H9 (cell line): ENCODE measurements at places on chromosomes 16 and 17. TPM values are rescaled to one million over a fixed set of nuclear protein-coding genes. Genes with fewer than 3 reads are reported as not detected.

Gene CD300E
- total RNA-seq, result not detected in 2 replicates

DNA sequence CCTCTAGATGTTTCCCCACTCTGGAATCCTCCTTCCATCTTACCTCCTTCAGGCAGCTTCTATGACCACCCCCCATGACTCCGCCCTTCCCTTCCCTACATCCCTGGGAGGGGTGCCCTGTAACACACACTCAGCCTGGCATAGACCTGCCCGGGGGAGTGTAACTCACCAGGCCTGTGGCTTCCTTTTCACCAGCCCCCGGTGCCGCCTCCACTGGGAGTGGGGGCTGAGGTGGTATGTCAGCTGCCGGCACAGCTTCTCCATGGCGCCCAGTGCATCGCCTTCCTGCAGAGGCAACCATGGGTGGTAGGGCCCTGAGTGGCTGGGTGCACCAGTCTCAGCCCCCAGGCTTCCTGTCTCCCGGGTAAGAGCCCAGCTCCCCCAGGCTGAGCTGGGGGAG is 32.3 kb downstream of the TRPV2 start:
- no peak for DNase-seq

Gene POLR2C
- 85.6 and 86.0 TPM in 2 replicates for total RNA-seq

DNA sequence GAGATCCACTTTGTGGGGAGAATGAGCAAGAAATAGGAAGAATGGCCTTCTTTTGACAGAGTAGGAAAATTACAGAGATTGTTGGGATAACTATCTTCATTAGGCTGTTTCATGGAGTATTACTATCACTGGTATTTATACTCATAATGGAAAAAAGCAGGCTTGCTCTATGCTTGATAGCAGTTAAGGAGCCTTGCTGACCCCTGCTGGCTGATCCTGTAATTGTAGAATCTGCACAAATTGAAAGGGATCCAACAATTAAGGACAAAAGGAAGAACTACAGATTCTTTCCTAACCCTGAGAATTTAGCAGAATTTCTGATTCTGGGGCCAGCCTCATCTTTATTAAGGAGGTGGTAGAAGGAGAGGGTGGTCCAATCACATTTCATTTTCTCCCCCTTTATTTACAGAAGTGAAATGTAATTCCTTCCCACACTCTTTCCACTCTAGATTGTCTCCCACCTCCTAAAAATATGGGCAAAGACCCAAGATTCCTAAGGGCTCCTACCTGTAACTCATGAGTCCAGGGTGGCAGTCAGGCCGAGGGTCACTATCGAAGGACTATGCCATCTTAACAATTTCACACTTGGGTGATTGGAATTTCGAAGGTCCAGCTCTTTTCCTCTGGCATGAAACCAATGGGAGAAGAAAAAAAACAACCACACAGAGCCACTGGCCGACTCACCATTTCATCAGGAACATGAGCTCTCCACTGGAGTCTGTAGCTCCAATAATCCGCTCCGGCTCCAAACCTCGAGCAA is 26.3 kb downstream of the NFE2L1 start:
- DNase-seq, result peak; percentile 70

DNA sequence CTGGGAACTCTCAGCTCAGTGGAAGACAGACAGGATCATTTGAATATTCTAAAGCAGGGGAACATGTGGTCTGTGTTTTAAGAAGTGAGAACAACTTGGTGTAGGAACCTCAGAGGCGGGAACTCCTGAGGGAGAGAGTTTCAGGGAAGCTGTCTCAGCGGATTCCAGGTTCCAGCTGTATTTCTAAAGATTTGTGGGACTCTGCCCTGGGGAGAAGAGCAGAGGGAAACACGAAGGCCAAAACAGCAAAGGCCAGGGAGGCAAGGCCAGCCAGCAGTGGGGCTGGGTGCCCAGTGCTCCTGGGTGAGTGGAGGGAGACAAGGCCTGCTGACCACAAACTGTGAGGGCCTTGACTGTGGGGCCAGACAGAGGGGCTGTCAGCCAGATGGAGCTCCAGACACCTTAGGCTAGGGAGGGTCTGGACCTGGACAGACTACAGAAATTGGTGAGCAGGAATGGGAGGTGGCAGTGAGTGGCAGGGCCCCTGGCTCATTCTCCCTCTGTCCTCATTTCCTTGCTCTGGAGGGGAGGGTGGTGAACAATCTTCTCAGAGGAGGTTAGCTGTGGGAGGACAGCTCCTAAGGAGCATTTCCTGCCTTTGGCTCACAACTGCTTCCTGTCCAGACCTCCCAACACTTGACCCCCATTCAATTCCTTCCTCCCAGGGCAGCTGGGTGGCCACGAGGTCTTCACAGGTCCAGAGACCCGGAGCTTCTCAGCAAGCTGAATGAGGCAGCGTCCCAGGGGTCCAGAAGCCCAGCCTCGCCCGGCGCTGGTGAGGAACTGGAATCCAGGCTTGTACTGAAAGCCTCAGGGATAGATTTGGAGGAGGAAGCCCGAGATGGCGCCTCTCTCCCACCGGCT is 21.0 kb upstream of the FZD2 start:
- DNase-seq, result peak; percentile 46

DNA sequence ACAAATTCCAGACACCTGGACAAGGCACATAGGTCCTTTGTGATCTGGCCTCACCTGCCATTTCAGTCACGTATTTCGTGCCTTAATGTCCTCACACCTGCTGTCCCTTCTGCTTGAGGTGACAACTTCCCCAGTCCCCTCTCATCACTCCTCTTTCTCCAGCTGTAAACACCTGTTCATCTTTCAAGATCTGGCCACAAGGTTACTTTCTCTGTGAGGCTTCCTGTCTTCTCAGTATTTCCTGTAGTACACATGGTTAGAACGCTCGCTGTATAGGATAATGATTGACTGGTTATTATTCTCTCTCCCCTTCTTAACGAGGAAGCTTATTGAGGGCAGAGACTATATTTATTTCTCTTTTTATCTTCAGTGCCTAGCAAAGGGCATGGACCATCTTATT is 74.5 kb upstream of the PMFBP1 start:
- no peak for DNase-seq

- DNase-seq, result no peak
These were observed 130.9 kb downstream of the ANKRD11 start for GRCh38 chr16:89359264-89360147.

- no peak for DNase-seq
These were observed 101.5 kb downstream of the STXBP4 start for GRCh38 chr17:55069983-55070529.

DNA sequence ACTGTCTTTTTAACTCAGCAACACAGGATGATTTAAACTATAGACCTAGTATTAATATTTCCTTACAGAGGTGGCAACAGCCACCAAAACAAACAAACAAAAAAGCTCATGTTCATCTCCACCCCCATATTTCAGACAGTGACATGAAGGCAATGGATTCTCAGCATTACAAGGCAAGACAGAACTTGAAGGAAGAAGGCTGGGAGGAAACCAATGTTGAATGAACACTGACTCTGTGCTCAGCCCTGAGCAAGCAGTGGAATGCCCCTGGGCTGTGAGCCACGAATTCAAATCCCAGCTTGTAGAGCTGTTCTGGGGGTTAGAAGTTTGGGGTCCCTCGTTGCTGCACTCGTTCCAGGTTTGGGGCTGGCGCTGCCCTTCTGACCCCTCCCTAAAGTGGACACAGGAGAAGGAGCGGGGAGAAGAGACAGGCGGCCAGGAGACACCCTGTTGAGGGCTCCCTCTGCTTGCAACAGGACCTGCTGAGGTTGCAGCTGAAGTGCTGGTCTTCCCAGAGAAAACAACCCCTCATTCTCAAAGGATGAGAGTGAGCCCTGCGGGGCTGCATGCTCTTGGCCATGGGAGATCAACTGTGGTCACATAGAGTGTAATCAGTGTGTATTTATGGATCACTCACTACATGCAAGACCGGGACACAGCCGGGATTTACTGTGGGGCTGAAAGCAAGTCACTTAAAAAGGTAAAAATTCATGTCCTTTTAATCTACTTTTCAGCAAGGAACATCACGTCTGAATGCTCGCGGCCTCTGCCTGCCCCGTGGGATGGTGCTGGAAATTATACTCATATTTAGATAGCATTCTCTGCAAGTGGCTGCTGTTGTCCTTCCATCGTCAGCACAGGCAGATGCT is 34.3 kb downstream of the MYH3 start:
- DNase-seq, result no peak
